ENCODE measurements at places on chromosomes 2 and 18.

GRCh38 chr2:46878240-46878877 is 37.2 kb downstream of the MCFD2 start:
- no peak for DNase-seq

GRCh38 chr2:219901155-219901554 is 273.7 kb downstream of the SLC4A3 start:
- DNase-seq, result no peak

- peak; percentile 66 for DNase-seq
Measured at GRCh38 chr2:74876081-74876886, 42.4 kb downstream of the HK2 start.

DNA sequence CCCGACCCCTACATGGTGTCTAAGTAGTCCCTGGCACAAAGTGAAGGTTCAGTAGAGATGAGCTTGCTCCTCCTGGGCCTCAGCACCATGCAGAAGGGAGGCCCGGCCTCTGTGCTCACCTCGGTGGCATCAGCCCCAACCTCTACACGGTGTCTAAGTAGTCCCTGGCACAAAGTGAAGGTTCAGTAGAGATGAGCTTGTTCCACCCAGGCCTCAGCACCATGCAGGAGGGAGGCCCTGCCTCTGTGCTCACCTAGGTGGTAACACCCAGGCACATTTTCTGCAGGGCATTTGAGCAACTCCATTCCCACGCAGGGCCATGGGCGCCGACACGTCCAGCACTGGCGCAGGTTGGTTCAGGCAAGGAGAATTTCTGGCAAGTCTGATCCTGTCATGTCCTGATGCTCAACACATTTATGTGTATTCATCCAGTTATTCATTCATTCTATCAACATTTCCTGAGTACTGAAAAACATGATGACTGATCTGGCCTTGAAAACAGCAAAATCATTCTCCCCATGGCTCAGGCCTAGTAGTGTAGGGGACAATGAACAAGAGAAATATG is 408.2 kb upstream of the MYT1L start:
- no peak for DNase-seq

- no peak for DNase-seq
Measured at GRCh38 chr2:37215250-37215649, 16.1 kb downstream of the CEBPZ start.

DNA sequence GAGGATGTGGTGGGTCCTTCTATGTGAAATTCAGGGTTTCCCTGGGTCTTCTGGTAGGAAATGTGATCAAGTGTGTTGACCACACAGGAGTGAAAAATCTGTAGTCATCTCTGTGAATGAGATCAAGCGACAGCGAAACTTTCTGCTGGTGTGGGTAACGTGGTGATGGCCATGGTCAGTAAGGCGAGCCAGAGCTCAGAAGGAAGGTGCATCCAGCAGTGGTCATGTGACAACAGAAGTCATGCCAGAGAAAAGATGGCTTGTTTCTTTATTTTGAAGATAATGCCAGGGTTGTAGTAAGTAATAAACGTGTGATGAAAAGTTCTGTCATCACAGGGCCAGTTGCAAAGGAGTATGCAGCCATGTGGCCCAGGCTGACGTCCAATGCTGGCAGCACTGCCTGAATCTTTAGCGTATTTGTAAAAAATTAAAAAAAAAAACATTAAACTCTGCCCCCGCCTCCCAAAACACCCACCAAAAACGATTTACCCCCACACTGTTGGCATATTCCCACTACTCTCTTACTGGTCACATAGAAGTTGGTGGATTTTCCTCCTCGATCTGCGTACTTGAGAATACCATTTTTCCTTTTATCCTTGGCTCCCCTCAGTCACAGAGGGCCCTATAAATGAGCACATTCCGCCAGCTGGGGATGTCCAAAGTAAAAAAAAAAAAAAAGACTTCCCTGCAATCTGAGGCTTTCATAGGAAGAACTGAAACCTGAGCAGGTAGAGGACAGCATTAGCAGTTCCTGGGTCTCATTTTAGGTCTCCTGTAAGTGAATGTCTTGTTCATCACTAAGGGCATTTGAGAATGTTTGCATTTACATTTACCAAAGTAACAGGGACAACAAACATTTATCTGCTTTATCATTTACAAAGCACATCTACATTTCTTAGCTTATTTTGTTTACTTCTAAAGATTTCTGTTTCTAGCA is 70.6 kb downstream of the SLC4A3 start:
- no peak for DNase-seq

- DNase-seq, result no peak
Measured at GRCh38 chr18:62354151-62354550, 29.0 kb downstream of the TNFRSF11A start.

DNA sequence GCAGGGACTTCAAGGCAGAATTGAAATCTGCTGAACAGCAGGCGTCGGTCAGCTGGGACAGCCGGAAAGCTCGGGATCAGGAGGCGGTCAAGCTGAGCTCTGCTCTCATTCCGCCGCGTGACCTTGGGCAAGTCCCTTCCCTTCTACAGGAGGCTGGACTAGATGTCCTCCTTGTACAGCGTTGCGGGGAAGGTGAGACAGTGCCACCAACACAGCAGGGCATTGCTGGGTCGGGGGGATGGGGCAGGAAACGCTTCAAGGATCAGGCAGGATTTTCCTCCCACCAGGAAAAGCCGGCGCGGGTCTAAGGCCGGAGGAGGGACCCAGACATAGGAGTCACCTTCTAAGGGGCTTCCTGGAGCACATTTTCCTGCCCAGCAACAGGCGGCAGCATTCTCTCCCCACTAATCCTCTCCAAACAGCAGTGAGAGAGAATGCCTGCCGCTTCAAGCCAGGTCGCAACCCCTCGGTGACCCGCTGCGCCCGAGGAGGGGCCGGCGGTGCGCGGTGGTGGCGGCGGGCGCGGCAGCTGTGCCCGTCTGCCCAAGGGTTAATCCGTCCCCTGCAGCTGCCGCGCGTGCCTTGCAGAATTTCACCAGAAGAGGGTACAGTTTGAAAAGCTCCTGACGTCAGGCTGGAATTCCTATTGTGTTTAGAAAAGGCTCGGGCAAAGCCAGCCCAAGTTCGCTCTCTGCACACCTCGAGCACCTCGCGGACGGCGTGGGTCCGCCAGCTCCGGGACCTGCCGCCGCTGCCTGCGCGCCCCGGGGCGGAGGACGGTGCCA is at the start of gene KCNF1:
TSS of gene KCNF1 (plus strand) at position 644 of the 785 bp plus-strand sequence. CDS start 493 bp downstream, outside the sequence.
- DNase-seq, result no peak

- no peak for DNase-seq
Measured at GRCh38 chr2:236658974-236659757, 89.5 kb downstream of the ACKR3 start.

- DNase-seq, result peak; percentile 51
Measured at GRCh38 chr2:240387669-240388358, 47.6 kb upstream of the GPC1 start.

DNA sequence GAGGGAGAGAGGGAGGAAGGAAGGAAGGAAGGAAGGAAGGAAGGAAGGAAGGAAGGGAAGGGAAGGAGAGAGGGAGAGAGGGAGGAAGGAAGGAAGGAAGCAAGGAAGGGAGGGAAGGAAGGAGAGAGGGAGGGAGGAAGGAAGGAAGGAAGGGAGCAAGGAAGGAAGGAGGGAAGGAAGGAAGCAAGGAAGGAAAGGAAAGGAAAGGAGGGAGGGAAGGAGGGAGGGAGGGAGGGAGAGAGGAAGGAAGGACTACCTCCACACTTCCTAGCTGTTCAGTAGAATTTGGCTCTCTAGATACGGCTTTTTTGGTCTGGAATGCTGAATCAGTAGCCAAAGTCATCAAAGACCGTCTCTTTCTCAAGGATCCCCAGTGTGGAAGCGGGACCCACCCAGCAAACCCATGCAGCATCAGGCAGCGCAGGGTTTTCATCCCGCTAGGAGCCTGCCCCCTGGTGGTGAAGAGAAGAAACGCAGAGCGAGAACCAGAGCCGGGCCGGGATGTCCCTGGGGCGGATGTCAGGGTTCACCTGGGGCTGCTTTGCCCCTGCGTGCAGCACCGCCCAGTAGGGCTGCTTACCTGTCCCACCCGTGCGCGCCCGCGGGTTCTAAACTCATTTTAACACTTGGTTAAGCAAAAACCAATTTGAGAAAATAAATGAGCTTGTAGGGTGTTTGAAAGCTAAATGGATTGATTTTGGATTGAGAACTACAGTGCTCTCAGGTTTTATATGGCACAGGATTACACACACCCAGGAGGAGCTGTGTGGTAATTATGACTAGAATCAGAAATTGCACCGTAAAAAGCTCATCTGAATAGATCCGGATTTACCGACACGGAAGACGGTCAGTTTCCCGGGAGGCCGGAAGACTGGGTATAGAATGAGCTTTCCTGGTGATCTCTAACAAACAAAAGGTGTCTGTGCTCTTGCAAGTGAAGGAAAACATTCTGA is 48.1 kb upstream of the ARL4C start:
- DNase-seq, result peak; percentile 35

GRCh38 chr2:215737477-215737876 is 275.9 kb downstream of the MREG start:
- DNase-seq, result no peak

GRCh38 chr2:208549546-208550158 is 143.1 kb downstream of the PTH2R start:
- no peak for DNase-seq

DNA sequence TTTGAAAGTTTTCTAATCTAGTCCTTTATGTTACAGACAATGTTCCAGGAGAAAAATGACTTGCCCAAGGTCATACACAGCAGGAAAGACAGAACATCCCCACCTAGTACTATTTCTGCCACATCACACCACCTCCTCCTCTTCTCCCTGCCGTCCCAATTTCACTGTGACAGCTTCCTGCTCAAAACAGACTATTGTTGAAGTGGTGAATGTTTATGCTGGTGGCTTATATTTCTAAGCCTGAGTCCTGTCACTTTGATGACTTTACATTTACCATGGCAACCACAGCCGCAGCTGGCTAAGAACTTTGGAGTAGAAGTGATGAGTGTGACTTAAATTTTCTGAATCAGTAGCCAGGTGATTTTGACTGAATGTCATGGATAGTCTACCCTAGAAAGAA is 10.0 kb downstream of the GALNT5 start:
- no peak for DNase-seq

GRCh38 chr2:105739426-105739825 is 5.3 kb upstream of the NCK2 start:
- no peak for DNase-seq

DNA sequence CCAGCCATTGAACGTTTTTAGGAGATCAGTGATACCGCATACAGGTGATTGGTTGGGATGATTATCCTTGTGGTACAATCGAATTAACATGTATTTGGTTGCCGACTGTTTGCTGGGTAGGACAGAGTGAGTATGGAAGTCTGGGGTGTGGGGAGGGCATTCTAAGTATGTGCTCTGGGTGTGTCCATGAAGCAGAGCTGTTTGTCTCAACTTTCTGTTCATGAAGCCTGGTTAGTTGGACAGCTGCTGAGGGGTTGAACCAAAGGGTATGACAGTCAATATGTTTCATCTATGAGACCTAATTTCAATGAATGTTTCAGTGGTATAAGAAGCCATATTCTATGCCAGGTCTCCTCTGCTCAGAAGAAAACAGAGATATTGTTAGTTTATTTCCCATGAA is 21.9 kb upstream of the SPTBN1 start:
- DNase-seq, result no peak

DNA sequence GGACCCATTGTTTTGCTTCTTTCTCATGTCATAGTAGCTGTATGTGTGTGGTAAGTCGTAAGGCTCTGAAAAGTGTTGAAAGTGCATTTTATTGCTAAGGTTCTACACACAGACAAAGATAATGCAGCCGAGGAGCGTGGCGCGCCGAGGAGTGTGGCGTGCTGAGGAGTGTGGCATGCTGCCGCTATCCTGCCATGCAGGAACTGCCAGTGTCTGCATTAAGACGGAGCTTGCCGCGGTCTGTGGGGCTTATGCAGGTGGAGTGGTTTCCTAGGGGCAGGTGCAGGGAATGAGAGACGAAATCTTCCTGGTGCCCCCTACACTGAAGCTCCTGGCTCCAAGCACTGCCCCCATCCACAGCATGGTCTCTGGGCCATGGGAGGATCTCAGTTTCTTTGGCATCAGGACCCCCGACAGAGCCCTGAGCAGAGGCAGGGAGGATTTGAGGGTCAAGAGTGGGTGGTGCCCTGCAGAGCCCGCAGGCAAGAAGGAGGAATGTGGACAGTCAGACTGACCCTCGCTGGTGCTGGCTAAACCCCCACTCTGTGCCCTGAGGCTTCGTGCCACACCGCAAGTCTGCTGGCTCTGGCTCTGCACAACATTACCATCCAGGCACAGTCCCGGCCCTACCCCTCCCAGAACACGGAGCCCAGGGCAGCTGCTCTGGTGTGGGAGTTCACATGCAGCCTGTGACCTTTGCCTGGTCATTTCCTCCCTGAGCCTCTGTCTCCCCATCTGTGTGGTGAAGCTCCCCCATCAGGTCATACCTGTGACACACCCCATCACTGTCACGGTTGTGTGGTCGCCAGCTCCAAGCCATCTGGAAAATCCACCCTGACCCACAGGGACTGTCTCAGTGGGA is 3.2 kb downstream of the SNED1 start:
- DNase-seq, result no peak

DNA sequence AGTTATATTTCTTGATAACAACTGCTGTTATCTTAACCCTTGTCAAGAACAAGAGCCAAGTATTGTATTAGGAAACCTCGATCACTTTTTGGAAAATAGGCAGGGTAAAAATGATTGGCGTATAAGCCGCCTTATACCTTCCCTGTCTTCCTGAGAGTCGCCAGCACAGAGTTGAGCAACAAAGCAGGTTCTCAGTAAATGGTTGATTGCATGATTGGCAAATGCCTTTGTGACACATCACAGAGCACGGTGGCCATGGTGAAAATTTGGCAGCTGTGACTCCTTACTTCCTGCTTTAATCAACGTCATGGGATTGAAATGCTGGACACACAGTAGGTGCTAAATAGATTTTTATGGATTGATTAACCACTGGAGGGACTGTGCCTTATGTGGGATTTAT is 3.9 kb upstream of the KLHL29 start:
- DNase-seq, result no peak

- no peak for DNase-seq
Measured at GRCh38 chr2:134934641-134935040, 16.0 kb downstream of the CCNT2 start.

- DNase-seq, result no peak
Measured at GRCh38 chr2:97851172-97851571, 137.8 kb downstream of the ZAP70 start.

DNA sequence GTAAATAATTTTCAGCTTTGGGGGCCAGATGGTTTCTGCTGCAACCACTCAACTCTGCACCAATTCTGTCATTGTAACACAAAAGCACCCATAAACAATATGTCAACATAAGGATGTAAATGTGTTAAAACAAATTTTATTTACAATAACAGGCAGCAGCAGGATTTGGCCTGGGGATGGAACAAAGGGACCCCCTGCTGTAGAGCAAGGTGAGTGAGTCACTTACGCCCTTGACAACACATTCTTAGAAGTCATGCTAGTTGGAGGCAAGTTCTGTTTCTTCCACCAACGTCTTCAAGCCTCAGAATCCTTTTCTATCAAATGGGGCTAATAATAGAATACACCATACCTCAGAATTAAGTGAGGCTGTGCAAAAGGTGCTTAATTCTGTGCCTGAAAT is 610.2 kb upstream of the SYT4 start:
- no peak for DNase-seq
